ENCODE measurements at places on chromosomes 5 and 9. TPM values are rescaled to one million over a fixed set of nuclear protein-coding genes. Genes with fewer than 3 reads are reported as not detected.

PHF24 gene
- not detected for total RNA-seq

TMEM8B gene
- 7.1 TPM for total RNA-seq

GABBR2 gene
- total RNA-seq = not detected

C9orf50 gene
- total RNA-seq = not detected

OTP gene
- total RNA-seq = not detected

TMOD1 gene
- 0.94 TPM for total RNA-seq

MCC gene
- 4.4 TPM for total RNA-seq

PLAC8L1 gene
- total RNA-seq = 0.94 TPM

FAM200C gene
- total RNA-seq = not detected

EMB gene
- 186 TPM for total RNA-seq

CCNI2 gene
- total RNA-seq = 8.7 TPM

- no peaks in the 10 kb centered on the region for H3K36me3 ChIP-seq
- peaks cover 13% of the 10 kb centered on the region for H3K27me3 ChIP-seq
- H3K27ac ChIP-seq = no peak overlapping the region
- H3K4me3 ChIP-seq = no peak overlapping the region
These were observed 104.4 kb upstream of the FCN2 start for GRCh38 chr9:134776080-134776796.

DNA sequence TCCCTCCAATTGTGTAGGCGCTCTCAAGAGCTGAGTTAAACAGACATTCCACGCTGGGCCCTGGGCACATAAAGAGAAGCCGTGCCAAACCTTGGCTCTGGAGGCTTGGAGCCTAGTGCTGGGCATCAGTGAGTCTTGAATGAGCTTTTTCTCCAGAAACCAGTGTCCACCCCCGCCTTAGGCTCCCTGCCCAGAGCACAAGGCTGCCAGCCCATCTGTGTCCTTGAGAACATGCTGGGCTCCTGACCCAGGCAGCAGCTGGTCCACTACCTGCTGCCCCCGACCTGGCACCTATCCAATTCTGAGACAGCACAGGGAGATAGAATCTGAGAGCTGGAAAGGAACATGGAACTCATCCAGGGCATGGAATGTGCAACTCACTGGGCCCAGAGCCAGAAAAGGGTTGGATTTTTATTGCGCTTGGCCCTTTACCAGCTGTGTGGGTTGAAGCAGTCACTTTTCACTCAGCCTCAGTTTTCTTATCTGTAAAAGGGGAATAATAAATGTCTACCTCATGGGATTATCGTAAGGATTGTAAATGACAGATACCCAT lies 92.4 kb upstream of the CPLX2 start:
- H3K27me3 ChIP-seq = peaks cover 34% of the 10 kb centered on the region
- DNase-seq = no peak
- H3K4me1 ChIP-seq = no peaks in the 10 kb centered on the region
- no peak overlapping the region for H3K4me3 ChIP-seq
- H3K27ac ChIP-seq = no peak overlapping the region
- peaks cover 6% of the 10 kb centered on the region for H3K36me3 ChIP-seq

DNA sequence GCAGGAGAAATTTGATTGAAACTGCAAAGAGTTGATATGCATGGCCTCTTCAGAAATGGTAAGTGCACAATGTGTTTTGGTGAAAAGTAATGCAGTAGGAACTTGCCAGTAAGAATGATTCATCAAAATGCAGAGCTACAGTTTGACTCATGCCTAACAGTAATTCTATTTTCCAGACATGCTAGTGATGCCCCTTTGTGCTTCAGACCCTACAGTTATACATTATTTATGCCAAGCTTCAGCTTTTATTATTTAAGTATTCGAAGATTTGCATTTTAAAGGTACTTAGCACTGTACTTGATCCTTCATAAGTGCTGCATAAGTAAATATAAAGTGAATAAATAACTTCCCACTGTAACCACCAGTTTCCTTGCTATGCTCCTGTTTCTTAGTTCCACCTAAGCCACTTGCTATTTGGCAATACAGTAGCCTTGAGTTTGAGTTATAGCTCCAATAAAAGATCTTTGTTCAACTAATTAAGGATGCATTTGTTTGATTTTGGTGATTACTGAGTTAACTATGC lies 3.6 kb upstream of the SPATA31E1 start:
- H3K27me3 ChIP-seq = peaks cover 44% of the 10 kb centered on the region
- DNase-seq = no peak
- H3K27ac ChIP-seq = no peak overlapping the region
- H3K4me3 ChIP-seq = no peak overlapping the region

DNA sequence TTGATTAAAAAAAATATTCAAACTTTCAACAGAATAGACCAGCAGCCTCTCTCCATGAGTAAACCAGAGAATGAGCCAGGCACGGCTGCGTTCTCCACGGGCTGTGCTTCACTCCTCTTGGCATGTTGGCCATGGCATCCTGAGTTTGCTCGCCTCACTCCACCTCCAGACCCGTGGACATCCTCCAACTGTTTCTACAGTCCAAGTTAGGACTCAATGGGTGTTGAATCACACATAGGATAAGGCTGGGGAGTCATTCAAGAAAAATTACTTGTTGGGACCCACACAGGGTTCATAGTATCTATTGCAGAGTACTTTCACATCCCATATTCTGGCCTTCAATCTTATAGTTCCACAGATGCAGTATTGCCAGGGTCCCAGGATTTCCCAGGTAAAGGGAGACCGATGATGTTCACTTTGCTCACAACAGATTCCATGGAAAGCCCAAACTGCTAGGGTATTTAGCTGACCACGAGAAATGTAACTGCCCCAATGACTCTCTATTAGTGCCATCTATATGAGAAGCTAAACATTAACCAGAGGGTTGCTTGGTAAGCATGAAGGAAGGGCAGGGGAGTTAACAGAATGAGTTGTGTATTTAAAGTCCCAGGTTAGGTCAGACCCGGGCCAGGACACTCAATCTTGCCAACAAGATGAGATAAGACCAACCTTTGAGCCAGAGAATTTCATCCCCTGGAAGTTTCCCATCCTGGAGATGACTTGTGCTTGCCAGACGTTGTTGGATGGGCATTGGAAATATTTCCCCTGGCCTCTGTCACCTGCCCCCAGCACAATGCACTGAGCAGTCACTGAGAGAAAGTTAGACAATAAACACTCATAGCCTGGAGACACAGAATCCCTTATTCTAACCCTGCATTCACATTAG lies 19.7 kb upstream of the GDA start:
- H3K4me3 ChIP-seq = no peak overlapping the region
- no peak overlapping the region for H3K27ac ChIP-seq
- no peaks in the 10 kb centered on the region for H3K36me3 ChIP-seq
- DNase-seq = no peak
- peaks cover 2% of the 10 kb centered on the region for H3K4me1 ChIP-seq
- H3K27me3 ChIP-seq = peaks cover 30% of the 10 kb centered on the region

DNA sequence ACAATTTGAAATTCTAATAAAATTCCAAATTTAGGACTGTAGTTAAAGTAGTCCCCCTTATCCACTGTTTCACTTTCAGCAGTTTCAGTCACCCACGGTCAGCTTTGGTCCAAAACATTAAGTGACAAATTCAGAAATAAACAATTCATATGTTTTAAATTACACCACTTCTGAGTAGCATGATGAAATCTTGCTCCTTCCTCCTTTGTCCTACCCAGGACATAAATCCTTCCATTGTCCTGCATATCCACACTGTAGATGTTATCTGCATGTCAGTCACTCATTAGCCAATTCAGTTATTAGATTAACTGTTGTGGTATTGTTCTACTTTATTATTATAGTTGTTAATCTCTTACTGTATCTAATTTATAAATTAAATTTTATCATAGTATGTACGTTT lies 376.5 kb downstream of the SH3GL2 start:
- H3K4me1 ChIP-seq = no peaks in the 10 kb centered on the region
- H3K4me3 ChIP-seq = no peak overlapping the region
- no peak for DNase-seq

DNA sequence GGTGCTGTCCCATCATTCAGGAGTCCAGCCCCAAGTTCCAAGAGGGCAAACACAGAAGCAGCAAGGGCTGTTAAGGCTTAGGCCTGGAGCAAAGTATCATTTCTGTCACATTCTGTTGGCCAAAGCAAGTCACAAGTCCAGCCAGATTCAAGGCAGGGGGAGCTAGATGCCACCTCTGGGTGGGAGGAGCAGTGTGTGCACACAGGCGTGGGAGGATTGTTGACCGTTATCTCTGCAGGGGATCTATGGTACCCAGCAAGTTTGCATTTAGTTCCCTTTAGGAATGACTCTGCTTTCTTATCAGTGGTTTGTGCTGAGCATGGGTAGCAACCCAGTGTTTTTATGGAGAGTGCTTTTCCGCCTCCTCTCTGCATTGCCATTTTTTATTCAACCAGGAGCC lies 278.9 kb downstream of the NR3C1 start:
- no peaks in the 10 kb centered on the region for H3K27me3 ChIP-seq
- H3K4me3 ChIP-seq = no peak overlapping the region
- no peak overlapping the region for H3K27ac ChIP-seq
- peaks cover 2% of the 10 kb centered on the region for H3K4me1 ChIP-seq

DNA sequence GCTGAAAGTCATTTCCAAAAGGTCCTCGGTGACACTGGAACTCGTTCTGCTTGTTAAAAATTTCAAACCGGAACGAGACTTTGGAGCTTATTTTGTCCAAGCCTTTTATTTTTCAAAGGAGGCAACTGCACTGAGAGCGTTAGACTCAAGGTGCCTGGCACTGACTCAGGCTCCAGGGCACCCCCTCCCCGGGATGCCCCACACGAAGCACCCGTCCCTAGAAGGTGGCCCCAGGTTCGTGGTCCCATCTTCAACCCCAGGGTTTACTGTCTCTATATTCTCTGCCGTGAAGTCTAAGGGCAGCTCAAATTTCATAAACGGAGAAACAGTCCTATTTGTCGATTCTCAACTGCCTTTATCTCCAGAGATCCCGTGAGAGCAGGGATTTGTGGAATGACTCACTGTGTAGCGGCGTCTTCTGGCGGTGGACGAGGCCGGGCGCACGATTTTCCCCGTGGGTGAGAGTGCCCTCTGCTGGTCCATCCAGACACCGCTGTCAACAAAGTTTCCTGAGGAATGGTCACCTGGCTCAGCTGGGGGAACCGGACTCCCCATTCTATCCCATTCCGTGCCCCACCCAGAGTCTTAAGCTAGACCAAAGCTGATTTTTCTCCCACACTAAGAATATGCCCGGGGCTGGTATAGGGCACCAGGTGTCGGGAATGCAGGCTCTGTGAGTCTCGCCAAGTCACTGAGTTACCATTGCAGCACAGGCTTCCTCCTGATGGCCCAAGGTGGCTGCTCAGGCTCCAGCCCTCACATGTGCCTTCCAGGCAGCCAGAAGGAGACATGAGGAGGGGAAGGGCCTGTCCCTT lies 27.1 kb upstream of the SLC6A19 start:
- DNase-seq = peak; percentile 25
- H3K4me1 ChIP-seq = peaks cover 2% of the 10 kb centered on the region
- H3K4me3 ChIP-seq = no peak overlapping the region
- peaks cover 15% of the 10 kb centered on the region for H3K27me3 ChIP-seq

DNA sequence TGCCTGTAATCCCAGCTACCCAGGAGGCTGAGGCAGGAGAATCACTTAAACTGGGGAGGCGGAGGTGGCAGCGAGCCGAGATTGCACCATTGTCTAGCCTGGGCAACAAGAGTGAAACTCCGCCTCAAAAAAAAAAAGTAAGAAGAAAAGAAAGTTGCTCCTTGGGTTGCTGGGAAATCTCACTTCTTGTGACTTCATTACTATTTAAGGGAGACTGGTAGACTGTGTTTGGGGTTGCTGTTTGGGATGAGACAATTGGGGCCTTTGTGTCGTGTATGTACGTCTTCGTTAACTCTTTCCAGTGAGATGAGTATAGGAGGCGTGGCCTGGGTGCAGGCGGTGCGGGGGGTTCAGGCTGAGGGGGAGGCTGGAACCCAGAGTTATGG lies 11.6 kb downstream of the NDST1 start:
- H3K4me1 ChIP-seq = no peaks in the 10 kb centered on the region
- H3K27me3 ChIP-seq = no peaks in the 10 kb centered on the region
- no peak overlapping the region for H3K27ac ChIP-seq
- H3K4me3 ChIP-seq = no peak overlapping the region

DNA sequence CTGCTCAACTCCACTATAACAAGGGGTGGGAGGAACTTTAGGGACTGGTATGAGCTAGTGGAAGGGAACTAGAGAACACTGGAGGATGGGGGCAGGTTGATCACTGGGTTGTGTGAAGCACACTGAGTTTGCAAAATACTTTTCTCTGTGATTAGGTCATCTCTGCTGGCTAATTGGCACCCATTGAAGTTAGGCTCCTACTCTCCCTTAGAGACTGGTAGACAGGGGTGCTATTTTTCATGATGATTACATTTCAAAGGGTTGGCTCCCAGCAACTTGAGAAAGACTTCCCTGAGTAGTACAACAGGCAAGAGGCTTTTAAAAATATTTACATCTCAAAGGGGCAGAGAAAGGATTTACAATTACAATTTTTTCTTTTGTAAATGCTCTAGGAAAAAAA lies 50.4 kb upstream of the MTAP start:
- H3K27ac ChIP-seq = no peak overlapping the region
- H3K36me3 ChIP-seq = peaks cover 2% of the 10 kb centered on the region
- DNase-seq = no peak
- H3K27me3 ChIP-seq = peaks cover 44% of the 10 kb centered on the region
- H3K4me1 ChIP-seq = peaks cover 3% of the 10 kb centered on the region

GRCh38 chr5:1217596-1218206 lies 7.5 kb upstream of the SLC6A18 start:
- H3K27ac ChIP-seq = no peak overlapping the region
- DNase-seq = no peak
- no peaks in the 10 kb centered on the region for H3K36me3 ChIP-seq
- peaks cover 9% of the 10 kb centered on the region for H3K27me3 ChIP-seq

GRCh38 chr5:65151614-65152013 lies 330.1 kb downstream of the ADAMTS6 start:
- H3K27me3 ChIP-seq = peaks cover 5% of the 10 kb centered on the region
- no peak overlapping the region for H3K4me3 ChIP-seq
- H3K4me1 ChIP-seq = no peaks in the 10 kb centered on the region
- H3K36me3 ChIP-seq = no peaks in the 10 kb centered on the region

- DNase-seq = no peak
- peak overlapping the region; percentile 39 for H3K27ac ChIP-seq
- H3K27me3 ChIP-seq = no peaks in the 10 kb centered on the region
- H3K4me1 ChIP-seq = peaks cover 22% of the 10 kb centered on the region
- no peak overlapping the region for H3K4me3 ChIP-seq
These were observed 92.4 kb downstream of the GNAQ start for GRCh38 chr9:77939149-77939668.

- peaks cover 6% of the 10 kb centered on the region for H3K4me1 ChIP-seq
- H3K36me3 ChIP-seq = peaks cover 2% of the 10 kb centered on the region
- H3K27ac ChIP-seq = no peak overlapping the region
- DNase-seq = no peak
- H3K27me3 ChIP-seq = peaks cover 37% of the 10 kb centered on the region
These were observed 5.0 kb upstream of the CAMK2A start for GRCh38 chr5:150294551-150295071.

- H3K27me3 ChIP-seq = peaks cover 58% of the 10 kb centered on the region
- H3K4me1 ChIP-seq = no peaks in the 10 kb centered on the region
These were observed 293.9 kb downstream of the ZSWIM6 start for GRCh38 chr5:61625681-61626621.

GRCh38 chr9:12604164-12604821 lies 88.9 kb upstream of the TYRP1 start:
- H3K4me3 ChIP-seq = no peak overlapping the region
- H3K27ac ChIP-seq = no peak overlapping the region
- no peaks in the 10 kb centered on the region for H3K4me1 ChIP-seq
- no peaks in the 10 kb centered on the region for H3K27me3 ChIP-seq
- no peak for DNase-seq
- H3K36me3 ChIP-seq = no peaks in the 10 kb centered on the region

All from T-helper 17 cell (primary cell).